Activated T-helper 2 cell treated with anti-CD3 and anti-CD28 coated beads, Interferon-gamma antibody, Interleukin-2, Interleukin-4, amounts not matched to agents 10 μg/mL and 5 μg/mL and 100 μg/mL, durations not matched to agents 14 hours and 24 hours and 36 hours (primary cell): ENCODE measurements at places on chromosomes 5 and 9. TPM values are rescaled to one million over a fixed set of nuclear protein-coding genes. Genes with fewer than 3 reads are reported as not detected.

Gene SLC6A7
- not detected in 2 replicates for total RNA-seq

Gene PAM
- total RNA-seq = 48.0 and 59.9 TPM in 2 replicates

Gene SLC1A1
- 0.14 TPM in 1 of 2 replicates, not detected in the other for total RNA-seq

Gene IL5
- total RNA-seq = 100.0 and 113 TPM in 2 replicates

Gene CARTPT
- not detected in 2 replicates for total RNA-seq

Gene BDP1
- 36.1 and 36.9 TPM in 2 replicates for total RNA-seq

Gene GABRG2
- total RNA-seq = 1.0 TPM in 1 of 2 replicates, not detected in the other

Gene PLAC8L1
- total RNA-seq = 0.71 and 0.74 TPM in 2 replicates

Gene SHOC1
- total RNA-seq = not detected in 2 replicates

Gene FABP6
- not detected in 2 replicates for total RNA-seq

Gene SPINK7
- total RNA-seq = not detected in 2 replicates

Gene SAXO1
- not detected in 2 replicates for total RNA-seq

Gene CEL
- 2.0 and 2.1 TPM in 2 replicates for total RNA-seq

Gene NKD2
- 14.4 TPM in 2 replicates for total RNA-seq

Gene INSL4
- total RNA-seq = not detected in 2 replicates

Gene DOCK2
- 217 and 246 TPM in 2 replicates for total RNA-seq

Gene TAS2R1
- not detected in 2 replicates for total RNA-seq

Gene NRARP
- total RNA-seq = 9.3 and 11.2 TPM in 2 replicates

Gene ARL14EPL
- total RNA-seq = not detected in 2 replicates

Gene ABCA1
- total RNA-seq = 0.14 TPM in 1 of 2 replicates, not detected in the other

Gene IFNA2
- total RNA-seq = not detected in 2 replicates

Gene RNF183
- total RNA-seq = 0.30 TPM in 1 of 2 replicates, not detected in the other

Gene TMED7
- total RNA-seq = 40.2 and 40.9 TPM in 2 replicates

Gene OR1Q1
- not detected in 2 replicates for total RNA-seq

Gene MARCOL
- total RNA-seq = not detected in 2 replicates

Gene ARHGEF28
- total RNA-seq = 0.05 and 0.11 TPM in 2 replicates

Gene C9orf153
- 0.34 and 0.41 TPM in 2 replicates for total RNA-seq

Gene FAM169A
- total RNA-seq = 1.9 and 2.1 TPM in 2 replicates

Gene DIRAS2
- 0.05 TPM in 1 of 2 replicates, not detected in the other for total RNA-seq

Gene GNPDA1
- total RNA-seq = 35.8 and 43.7 TPM in 2 replicates

Gene C9orf152
- not detected in 2 replicates for total RNA-seq

Gene SNCB
- total RNA-seq = not detected in 2 replicates

Gene STRBP
- total RNA-seq = 19.9 and 20.6 TPM in 2 replicates

Gene GFPT2
- total RNA-seq = 0.37 TPM in 1 of 2 replicates, not detected in the other

Gene TMEM174
- total RNA-seq = not detected in 2 replicates

Gene NSA2
- total RNA-seq = 83.9 and 91.4 TPM in 2 replicates

Gene TMEM252
- total RNA-seq = not detected in 2 replicates

Gene FCN1
- total RNA-seq = not detected in 2 replicates
